Activated CD8-positive, alpha-beta memory T cell treated with anti-CD3 and anti-CD28 coated beads for 1 hour (primary cell): ENCODE measurements at places on chromosomes 3 and 15.

DNA sequence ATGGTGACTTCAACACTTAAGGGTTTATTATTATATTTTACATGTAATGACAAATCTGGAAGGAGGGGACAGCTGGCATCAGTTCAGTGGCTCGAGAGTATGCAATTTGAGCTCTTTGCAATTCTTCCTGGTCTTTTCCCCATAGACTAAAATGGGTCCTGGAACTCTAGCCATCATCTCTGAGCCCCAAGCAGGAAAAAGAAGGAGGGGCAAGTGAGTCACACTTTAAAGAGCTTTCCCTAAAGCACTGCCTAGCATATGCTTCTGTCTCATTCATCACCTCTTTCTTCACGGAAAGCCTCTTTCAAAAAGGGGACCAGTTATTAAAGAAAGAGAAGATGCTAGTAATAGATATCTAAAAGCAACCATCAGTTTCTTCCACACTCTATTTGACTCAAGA is 466.3 kb downstream of the ZIC1 start:
- DNase-seq, result no peak

- DNase-seq, result no peak
Measured at GRCh38 chr3:48275287-48276027, 34.6 kb downstream of the ZNF589 start.

GRCh38 chr3:95177096-95177495 is 1114.2 kb downstream of the NSUN3 start:
- no peak for DNase-seq

GRCh38 chr3:119937229-119937628 is 155.3 kb downstream of the NR1I2 start:
- no peak for DNase-seq

DNA sequence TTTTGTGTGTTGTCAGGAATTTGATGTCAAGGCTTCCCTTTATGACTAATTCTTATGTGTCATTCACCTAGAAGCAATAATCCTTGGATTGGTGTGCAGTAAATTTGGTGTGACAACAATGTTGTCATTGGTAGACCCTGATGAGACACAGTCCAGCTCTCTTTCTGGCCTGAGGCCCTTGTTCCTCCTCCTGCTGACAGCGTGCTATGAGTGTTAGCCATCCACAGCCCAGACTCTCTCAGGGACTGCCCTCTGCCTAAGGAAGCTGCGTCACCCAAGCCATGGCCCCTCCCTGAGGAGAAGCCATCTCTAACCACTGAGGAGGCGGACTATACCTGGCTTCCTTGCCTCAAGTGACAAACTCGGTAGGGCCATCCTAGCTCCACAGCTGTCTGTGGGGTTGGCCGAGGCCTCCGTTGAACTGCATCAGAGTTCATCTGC is 13.3 kb upstream of the TM4SF1 start:
- no peak for DNase-seq

DNA sequence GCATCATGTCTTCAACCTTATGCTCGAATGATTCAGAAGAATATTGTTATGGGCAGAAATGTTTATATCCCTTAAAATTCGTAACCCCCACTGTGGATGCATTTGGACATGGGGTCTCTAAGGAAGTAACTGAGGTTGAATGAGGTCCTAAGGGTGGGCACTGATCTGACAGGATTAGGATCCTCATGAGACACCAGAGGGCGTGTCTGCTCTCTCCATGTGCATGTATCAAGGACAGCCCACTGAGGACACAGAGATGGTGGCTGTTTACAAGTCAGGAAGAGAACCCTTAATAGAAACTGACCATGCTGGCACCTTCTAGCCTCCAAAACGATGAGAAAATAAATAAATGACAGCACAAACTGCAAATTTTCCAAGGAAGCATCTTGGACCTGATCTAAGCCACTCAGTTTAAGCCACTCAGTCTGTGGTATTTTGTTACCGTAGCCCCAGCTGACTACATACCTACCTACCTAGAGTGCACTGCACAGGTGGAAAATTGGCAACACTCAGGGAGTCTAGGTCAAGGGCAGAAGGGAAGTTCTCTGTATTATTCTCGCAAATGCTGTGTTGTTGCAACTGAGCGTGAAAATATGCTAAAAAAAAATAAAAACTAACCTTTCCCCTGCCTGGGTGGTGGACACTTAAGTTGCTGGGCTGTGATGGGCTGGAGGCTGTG is 126.6 kb downstream of the TJP1 start:
- no peak for DNase-seq

DNA sequence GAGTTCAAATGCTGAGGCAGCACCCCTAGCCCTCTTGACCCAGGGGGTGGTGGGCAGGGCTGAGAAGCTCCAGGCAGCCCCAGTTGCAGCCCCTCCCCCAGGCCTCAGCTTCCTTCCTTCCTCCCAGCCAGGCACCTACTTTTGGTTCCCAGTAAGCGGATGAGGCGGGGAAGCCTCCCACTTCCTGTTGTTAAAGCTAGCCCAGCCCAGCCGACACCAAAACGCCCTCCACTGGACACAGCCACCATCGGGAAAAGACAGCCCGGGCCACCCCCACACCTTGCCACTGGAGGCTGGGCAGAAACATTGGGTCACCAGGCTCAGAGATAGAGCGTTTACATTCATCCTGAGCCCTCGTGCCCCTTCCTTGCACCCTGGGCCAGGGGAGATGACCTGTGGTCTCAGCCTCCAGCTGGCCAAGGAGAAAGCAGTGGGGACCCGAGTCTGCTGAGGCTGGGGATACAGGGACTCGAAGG is 3.5 kb downstream of the DUSP7 start:
- DNase-seq, result no peak

GRCh38 chr15:87493803-87494202 is 762.7 kb downstream of the NTRK3 start:
- no peak for DNase-seq

GRCh38 chr3:98917608-98918007 is 16.1 kb upstream of the DCBLD2 start:
- no peak for DNase-seq

DNA sequence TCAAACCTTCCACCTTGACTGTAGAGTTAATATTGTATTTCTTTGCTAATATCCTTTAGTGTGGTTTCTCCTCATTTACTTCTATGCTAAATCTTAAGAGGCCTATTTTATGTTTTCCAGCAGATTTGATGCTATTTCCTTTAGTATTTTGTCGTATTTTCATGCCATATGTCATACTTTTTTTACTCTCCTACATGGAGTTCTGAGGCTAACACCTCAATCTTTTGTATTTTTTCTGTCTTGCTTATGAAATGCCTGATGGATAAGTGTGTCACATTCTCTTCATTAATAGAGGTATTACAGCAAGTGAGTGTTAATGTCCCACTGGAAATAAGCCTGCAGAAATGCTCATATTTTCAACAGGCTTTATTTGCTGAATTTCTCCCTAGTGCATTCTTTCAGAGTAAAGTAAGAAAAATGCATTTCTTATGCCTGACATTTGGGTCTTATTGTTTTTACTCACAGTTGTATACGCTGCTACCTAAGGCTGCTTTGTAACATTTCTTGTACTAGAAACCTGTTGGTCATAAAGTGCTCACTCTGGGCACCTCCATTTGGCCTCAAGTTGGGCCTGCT is 63.2 kb downstream of the DIPK2A start:
- DNase-seq, result no peak

DNA sequence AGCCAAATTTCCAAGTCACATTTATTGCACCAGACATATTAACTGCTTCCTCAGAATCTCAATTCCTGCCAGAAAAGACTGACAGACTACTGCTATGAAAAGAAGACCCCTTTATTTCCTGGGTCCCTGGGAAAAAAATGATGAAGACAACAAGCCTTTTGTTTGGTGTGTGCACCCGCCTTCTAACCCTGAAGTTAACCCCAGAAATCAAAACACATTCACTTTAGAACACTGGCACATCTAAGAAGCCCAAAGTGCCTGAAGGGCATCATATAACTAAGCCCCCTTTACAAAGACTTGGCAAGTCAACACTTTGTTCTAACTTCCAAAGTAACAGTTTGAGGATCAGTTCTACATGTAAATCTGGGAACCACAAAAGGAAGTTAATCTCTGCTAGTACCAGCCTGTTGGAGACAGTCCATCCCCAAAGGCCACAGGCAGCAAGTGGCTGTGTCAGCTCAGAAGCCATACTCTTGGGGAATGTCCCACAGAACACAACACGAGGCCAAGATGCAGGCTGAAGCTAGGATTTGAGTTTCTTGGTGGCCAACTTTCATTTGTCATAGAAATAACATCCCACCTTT is 16.3 kb upstream of the ATP1B3 start:
- DNase-seq, result no peak

GRCh38 chr3:12707449-12707848 is 43.5 kb upstream of the RAF1 start:
- no peak for DNase-seq

DNA sequence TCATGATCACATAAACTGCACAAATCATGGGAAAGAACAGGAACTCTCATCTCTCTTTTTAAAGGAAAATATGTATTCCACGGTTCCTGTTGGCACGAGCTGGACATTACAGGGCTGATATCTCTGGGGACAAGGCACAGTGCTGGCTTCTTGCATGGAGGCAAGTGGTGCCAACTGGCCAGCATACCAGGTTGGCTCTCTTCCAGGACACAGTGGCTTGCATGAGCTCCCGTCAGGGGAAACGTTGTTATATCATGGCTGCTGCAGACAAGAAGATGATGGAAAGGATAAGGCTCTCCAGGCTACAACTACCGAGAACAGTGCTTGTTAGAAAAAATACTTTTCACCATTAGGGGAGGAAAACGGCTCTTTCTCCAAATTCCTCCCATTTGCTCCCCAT is 283.9 kb downstream of the RORA start:
- no peak for DNase-seq

DNA sequence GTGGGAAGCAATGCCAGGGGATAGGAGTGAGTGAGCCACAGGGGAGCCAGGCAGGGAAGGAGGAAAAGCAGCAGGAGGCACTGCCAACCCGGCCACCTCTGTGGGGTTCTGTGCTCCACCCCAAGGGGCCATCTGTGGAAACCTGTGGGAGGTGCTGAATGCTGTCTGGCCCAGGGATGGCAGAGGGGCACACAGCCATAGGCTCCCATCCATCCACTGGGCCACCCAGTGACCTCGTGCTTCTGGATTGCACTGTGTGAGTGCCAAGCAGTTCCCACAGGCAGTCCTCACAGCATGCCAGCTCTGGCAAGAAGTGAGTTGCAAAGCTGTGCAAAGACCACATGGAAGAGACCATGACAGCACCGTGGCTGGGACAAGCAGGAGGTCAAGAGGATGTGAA is 27.5 kb downstream of the DNAJB8 start:
- DNase-seq, result no peak

- DNase-seq, result peak; percentile 91
Measured at GRCh38 chr3:184362668-184363546, 1.4 kb downstream of the POLR2H start.

- DNase-seq, result no peak
Measured at GRCh38 chr3:180085122-180085710, 48.5 kb upstream of the PEX5L start.

GRCh38 chr15:80504931-80505330 is 100.7 kb downstream of the ARNT2 start:
- no peak for DNase-seq

DNA sequence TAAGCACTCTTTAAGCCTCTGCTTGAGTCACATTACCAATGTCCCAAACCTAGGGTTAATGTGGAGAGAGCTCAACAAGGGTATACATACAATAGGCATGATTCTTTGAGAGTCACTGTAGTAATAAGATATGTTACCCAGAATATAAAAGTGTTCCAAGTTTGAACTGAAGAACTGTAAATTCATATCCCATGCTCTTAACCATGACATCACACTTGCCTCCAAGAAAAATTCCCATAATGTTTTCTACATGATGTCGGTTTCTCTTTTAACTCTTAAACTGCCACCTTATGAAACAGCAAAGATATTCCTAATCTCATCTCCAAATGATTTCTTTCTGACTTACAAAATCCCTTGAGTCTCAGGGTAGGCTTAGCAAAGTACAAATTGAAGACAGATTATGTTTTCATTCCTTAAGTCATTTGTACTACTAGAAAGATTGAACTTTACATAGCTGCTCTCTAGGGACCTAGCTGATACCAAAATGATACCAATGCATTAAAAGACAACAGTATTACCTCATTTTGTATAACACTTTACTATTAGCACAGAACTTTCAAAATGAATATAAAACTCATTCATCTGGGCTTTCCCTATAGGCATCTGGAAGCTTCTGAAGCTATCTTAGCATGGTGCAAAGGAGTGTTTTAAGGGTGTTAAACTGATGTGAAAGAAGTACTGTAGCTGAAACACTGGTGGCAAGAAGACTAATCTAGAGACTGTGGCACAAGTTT is 127.1 kb downstream of the KCNMB2 start:
- no peak for DNase-seq

- no peak for DNase-seq
Measured at GRCh38 chr3:53730576-53730975, 115.6 kb downstream of the CHDH start.

- DNase-seq, result no peak
Measured at GRCh38 chr15:75367006-75367405, 1.4 kb downstream of the MAN2C1 start.

GRCh38 chr3:62414786-62415185 is 41.4 kb upstream of the FEZF2 start:
- no peak for DNase-seq

DNA sequence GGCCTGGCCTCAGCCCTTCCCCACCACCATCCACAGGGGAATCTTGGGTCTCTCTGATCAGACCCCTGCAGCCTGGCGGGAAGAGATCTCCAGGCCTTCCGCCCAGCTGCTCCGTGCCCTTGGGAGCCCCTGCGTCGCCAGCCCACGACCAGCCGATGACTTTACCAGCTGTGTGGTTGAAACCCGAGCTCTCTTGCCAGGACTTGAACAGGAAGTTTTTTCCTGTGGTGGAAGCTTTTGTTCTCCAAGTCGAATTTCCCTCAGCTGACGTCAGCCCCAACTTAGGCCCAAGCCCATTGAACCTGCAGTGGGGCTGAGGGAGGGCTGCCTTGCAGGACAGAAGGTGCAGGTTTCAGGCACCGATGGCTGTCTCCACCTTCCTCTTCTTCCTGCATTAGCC is 51.7 kb upstream of the SMAD3 start:
- no peak for DNase-seq

DNA sequence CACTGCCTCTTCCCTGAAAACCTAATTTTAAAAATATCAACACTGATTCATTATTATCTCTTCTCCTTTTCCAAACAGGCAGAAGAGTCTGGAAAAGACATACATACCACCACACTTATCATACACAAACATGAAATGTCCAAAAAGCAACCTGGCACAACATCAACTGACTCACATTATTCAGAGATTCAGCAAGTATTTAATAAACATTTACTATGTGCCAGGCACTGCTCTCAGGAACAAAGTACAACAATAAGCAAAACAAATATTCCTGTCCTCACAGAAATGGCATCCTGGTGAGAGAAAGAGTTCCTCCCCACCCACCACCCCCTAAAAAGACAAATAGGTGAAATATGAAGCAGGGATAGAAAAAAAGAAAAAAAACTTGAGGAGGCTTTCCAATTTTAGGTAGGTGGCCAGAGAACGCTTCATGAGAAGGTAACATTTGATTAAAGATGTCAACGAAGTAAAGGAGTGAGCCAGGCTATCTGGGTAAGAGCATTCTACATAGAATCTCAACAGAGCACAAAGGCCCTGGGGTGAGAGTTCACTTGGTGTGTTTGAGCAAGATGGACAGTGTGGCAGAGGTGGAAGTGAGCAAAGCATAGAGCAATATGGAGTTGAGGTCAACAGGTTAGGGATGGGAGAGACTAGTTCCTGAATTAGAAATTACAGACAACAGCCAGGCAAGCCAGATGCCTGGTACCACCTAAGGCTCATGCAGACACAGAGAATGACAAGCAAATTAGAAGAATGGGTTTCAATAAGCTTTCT is 141.7 kb downstream of the OSBPL10 start:
- DNase-seq, result no peak

GRCh38 chr3:159001711-159002110 is 199.9 kb downstream of the MFSD1 start:
- DNase-seq, result no peak
